ENCODE measurements at places on chromosomes 4 and X.

- DNase-seq: no peak
Measured at GRCh38 chrX:117838581-117839331, 277.9 kb downstream of the KLHL13 start.

DNA sequence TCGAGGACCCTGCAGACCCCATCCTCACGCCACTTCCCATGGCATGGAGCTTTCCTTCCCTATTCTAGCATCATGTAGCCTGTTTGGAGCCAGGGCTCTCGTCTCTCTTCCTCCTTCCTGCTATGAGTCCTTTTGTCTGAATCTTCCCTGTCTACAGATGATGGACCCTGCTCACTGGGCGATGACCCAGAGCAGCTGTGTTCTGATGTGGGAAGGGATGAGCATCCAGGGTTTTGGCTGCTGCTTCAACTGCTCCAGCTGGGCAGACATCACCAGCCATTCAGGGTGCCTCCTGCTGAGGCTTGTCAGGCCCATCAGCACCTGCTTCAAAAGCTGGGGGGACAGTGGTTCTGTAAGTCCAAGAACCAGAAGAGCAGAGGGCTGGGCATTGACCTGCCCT, 3.2 kb upstream of the CCKAR start:
- no peak for DNase-seq

DNA sequence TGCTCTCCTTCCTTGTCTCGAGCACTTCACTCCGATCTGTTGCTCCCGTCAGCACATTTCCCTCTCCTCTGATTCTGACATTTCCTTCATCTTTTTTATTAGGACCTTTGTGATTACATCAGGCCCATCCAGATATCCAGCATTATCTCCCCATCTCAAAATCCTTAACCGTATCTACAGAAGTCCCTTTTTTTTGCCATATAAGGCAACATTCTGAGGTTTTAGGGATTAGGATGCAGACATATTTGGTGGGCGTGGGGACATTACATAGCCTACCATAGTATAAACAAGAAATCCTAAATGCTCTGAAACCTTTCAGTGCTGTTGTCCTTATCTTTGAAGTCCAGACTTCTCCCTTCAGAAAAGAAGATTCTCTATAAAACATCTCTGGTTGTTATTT, 505.0 kb upstream of the PITX2 start:
- no peak for DNase-seq

- no peak for DNase-seq
Measured at GRCh38 chr4:33187035-33187434, 2466.9 kb downstream of the PCDH7 start.

DNA sequence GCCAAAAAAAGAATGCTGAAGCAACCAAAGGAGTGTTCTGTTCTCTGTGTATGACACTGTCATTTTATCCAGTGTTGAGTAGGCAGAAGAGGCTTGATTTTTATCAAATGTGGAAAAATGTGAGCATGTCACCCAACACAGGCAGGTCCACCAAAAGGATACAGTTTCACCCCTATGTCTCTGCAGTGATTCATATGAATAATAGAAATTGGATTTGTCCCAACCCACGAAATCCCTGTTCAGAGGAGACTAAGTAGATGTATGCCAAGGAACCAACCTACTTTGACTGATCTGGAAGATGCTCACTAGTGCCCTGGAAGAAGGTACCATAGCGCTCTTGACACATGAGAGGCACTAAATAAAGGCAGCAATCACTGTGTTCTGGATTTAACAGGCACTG, 72.5 kb downstream of the FGF13 start:
- DNase-seq: no peak

- no peak for DNase-seq
Measured at GRCh38 chr4:126991965-126992364, 640.8 kb upstream of the INTU start.

DNA sequence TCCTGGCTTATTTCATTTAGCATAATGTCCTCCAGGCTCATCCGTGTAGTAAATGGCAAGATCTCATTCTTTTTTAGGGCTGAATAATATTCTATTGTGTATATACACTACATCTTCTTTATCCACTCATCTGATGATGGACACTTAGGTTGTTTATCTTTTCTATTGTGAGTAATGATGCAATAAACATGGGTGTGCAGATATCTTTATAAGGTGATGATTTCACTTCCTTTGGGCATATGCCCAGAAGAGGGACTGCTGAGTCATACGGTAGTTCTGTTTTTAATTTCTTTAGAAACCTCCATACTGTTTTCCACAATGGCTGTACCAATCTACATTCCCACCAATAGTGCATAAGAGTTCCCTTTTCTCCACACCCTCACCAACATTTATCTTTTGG, 317.6 kb upstream of the CNKSR2 start:
- no peak for DNase-seq

- DNase-seq: no peak
Measured at GRCh38 chrX:102765217-102765616, 44.7 kb downstream of the GPRASP3 start.

- no peak for DNase-seq
Measured at GRCh38 chr4:138087066-138087719, 155.0 kb downstream of the SLC7A11 start.

DNA sequence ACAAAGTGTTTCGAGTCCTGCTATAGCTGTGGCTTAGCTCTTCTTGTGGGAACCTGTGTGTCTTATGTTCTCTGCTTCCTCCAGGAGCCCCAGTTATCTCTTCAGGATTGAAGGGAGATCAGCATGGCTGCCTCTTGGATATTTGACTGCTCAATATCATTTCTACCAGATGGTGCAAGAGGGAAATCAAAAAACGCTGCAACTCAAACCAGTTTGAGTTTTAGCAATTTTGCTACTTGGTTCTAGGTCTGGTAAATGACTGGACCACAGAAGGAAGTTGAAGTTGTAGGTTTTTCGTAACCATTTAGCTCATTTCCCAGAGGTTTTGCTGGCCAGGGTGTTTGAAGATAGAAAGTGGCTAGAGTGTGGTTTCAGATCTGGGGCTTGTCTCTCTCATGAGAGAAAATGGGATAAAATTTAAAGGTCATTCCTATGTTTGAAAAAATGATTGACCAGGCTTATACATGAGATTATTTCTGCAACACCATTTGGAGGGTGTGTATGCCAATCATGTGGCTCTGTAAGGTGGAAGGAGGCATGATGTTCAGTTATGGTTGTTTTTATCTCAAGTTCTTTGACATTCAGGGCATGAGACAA, 210.4 kb downstream of the SPRY1 start:
- DNase-seq: no peak

- no peak for DNase-seq
Measured at GRCh38 chrX:133776072-133776471, 209.3 kb downstream of the GPC3 start.
